ENCODE measurements at places on chromosomes 7 and 10.
A peak's percentile ranks its signal among the peaks of the same experiment; 100 is the strongest.

GRCh38 chr7:141992156-141992555 is 3.5 kb upstream of the MGAM start:
- DNase-seq: no peak

- DNase-seq: no peak
These were observed 233.5 kb downstream of the LRMDA start for GRCh38 chr10:75664968-75665367.

DNA sequence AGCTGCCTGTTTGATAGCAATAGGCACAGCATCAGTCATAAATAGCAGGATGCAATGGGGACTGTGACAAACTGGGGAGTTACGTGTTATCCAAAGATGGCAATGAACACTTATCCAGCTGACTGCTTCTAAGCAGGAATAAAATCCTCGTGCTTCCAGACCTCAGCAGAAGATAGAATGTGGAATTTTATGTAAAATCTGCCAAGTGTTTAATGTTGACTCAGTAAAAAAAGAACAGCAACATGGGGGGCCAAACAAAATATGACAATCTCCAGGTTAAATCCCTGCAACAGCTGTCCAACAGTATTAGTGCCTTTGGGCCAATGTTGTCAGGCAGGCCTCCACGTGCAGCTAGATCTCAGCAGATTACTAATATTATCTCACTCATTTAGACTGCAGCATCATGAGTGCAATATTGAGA is 127.3 kb downstream of the SEMA3C start:
- DNase-seq: no peak

- DNase-seq: no peak
These were observed 45.3 kb upstream of the ZMIZ1 start for GRCh38 chr10:79023240-79024162.

- no peak for DNase-seq
These were observed 28.1 kb downstream of the LRRC4 start for GRCh38 chr7:128003167-128003566.

GRCh38 chr10:124145109-124145870 is 51.9 kb upstream of the CHST15 start:
- DNase-seq: no peak

DNA sequence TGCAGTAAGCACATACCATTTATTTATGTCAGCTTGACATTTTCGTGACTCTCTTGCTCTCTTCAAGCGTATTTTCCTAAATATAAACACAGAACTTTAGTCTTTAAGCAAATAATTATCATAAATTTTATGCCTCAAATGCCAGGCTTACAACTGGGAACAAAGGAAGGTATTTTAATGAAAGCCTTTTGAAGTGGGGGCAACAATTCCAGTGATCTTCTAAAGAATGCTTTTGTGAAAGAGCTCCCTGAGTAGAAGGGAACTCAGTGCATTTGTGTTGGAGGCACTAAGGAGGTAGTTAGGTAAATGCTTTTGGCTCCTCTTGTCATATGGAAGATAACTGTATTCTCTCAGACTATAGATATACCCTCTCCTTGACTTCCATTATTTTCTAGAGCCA is 104.9 kb downstream of the VPS50 start:
- no peak for DNase-seq

DNA sequence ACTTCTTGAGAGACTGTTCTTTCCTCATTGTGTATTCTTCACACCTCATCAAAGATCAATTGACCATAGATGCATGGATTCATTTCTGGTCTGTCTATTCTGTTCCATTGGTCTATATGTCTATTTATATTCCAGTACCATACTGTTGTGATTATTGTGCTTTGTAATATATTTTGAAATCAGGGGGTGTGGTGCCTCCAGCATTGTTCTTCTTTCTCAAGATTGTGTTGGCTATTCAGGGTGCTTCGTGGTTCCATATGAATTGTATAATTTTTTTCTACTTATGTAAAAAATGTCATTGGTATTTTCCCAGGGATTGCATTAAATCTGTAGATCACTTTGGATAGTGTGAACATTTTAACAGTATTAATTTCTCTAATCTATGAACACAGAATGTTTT is 106.5 kb downstream of the EPC1 start:
- DNase-seq: no peak

- peak; percentile 58 for DNase-seq
These were observed 1.8 kb downstream of the SMURF1 start for GRCh38 chr7:99141841-99142726.

DNA sequence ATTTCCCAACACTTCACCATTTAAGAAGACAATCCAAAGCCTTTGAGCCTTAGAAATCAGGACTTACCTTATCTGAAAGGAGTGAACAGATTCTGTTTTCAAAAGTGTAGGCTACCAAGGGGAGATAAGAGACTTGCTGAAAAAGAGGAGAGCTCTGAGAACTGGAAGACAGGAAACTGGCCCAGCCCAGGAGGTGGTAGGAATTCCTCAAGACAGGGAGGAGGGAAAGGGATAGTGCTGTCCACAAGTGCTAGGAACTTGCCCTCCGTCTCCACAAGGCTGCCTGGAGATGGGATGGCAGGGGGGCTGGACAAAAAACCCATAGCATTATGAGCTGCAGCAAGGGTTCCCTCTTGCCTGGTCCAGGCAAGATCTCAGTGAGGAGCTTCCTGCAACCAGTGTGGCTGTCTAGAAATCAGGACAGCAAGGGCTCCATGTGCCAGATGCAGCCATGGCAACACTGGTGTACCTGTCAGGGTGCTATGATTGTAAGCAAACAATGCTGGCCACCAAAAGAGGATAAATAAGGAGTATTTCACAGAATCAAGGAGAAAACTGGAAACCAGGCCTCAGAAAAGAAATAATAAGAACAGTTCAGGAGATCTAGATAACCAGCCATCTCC is 22.7 kb upstream of the FRMD4A start:
- DNase-seq: no peak

DNA sequence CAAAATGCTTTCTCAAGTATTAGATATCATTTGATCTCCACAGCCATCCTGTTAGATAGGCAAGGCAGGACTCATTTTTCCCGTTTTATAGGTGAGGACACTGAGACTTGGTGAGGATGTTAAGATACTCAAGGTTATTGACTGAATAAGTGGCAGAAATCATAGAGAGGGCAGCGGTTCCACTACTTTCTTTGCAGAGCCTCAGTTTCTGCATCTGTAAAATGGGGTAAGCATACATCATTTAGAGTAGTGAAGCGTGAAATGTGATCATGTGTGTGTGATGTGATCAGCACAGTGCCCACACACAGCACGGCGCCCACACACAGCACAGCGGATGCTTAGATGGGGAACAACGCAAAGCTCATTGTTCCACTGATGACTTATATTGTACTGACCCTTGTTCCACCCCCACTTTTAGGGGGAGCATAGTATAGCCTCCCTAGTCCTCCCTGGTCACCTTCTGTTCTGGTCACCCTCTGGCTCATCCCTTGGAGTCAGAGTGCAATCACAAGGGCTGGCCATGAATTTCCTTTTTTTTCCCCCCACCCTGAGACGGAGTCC is 10.5 kb downstream of the UBTD1 start:
- no peak for DNase-seq

DNA sequence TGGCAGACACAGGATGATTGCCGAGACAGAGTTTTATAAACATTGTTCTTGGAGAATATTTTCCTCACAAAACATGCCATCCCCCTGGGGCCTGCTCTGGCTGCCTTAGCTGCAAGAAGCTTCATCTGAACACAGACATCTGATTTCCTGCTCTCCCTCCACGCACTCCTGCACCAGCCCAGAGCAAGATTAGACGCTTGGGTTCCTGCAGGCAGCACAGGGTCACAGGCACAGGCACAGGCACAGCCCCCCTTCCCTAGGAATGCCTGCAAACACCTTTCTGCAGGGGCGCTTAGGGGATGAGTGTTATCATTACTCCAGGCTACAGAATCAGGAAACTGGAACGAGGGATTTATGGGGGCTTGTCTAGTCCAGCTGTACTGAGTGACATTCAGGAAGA is 450.3 kb downstream of the GRID1 start:
- no peak for DNase-seq

- no peak for DNase-seq
These were observed 65.1 kb downstream of the ATXN7L1 start for GRCh38 chr7:105811189-105811847.

DNA sequence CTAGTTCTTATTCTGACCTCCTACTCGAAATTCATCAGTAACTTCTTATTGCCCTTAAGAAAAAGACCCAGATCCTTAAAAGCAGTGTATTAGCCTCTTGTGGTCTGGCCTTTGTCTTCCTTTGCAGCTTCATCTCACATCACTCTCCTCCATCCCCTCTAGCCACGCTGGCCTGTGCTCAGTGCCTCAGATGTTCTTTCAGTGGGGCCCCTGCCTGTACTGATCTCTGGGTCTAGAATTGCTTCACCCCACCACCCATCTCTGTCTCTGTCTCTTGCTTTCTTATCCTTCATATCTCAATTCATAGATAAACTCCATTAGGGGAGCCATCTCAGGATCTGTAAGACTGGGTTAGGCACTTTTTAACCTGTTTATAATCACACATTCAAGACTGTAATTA is 1178.5 kb upstream of the C7orf33 start:
- no peak for DNase-seq

DNA sequence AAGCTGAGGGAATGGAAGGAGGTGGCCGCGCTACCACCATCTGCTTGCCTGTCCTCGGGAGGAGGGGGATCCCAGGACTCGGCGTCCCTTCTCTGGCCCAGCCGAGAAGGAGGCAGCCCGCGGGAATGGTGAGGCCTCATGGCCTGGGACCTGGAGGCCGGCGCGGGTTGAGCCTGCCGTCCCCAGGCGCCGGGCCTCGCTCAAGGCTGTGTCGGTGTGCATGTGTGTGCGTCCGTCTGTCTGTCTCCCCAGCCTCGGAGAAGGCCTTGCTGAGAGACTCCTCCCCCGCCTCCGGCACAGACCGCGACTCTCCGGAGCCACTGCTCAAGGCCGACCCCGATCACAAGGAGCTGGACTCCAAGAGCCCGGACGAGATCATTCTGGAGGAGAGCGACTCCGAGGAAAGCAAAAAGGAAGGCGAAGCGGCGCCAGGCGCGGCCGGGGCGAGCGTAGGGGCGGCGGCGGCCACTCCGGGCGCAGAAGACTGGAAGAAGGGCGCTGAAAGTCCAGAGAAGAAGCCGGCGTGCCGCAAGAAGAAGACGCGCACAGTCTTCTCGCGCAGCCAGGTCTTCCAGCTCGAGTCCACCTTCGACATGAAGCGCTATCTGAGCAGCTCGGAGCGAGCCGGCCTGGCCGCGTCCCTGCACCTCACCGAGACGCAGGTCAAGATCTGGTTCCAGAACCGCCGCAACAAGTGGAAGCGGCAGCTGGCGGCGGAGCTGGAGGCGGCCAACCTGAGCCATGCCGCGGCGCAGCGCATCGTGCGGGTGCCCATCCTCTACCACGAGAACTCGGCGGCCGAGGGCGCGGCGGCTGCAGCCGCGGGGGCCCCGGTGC is 1.3 kb downstream of the HMX3 start:
- DNase-seq: no peak
